ENCODE measurements at places on chromosomes 7 and 10.

GRCh38 chr7:100801833-100802568, 25.3 kb downstream of the EPHB4 start:
- peak; percentile 89 for DNase-seq

GRCh38 chr7:650339-651031, 76.0 kb upstream of the DNAAF5 start:
- DNase-seq: no peak

- DNase-seq: no peak
These were observed 4.8 kb downstream of the FAM241B start for GRCh38 chr10:69634759-69635425.

DNA sequence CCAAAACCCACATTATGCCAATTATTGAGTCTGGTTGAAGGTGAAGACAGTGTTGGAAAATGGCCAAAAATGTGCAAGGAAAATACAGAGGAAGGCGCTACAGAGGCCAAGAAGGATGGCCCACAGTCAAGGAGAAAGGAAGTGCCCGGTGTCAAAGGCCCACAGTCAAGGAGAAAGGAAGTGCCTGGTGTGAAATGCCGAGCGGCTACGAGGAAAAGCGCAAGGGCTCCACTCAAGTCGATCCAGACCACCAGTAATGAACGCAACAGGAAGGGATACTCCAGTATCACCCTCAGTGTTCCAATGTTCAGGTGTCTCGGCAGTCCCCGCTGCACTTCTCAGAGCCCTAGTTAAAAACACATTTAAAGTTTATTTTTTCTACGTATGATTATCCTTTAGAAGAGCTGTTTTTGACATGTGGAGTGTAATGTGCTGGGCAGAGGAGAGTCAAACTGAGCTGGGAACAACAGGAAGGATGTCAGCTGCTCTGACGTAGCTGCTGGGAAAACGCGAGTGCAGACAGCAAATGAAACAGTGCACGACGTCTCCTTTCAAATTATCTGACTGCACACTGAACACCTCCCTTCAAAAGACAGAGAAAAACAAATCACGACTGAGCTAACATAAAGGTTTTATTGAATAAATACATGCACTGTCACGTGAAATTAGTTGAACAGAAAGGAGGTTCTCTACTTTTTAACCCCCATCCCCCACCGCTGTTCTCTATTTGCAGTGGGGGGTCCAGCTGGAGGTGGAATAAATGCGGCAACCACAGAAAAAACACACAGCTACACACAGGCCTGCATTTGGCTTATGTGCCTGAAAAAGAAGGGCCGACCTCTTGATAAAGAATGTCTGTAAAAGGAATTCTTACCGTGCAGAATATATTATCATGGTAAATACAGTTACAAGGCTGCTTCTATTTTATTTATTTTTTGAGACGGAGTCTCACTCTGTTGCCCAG, 26.1 kb upstream of the NCAPG2 start:
- no peak for DNase-seq

- DNase-seq: no peak
These were observed 35.4 kb downstream of the RGS10 start for GRCh38 chr10:119507115-119507514.

GRCh38 chr10:77116904-77117303, 520.7 kb downstream of the KCNMA1 start:
- DNase-seq: no peak

DNA sequence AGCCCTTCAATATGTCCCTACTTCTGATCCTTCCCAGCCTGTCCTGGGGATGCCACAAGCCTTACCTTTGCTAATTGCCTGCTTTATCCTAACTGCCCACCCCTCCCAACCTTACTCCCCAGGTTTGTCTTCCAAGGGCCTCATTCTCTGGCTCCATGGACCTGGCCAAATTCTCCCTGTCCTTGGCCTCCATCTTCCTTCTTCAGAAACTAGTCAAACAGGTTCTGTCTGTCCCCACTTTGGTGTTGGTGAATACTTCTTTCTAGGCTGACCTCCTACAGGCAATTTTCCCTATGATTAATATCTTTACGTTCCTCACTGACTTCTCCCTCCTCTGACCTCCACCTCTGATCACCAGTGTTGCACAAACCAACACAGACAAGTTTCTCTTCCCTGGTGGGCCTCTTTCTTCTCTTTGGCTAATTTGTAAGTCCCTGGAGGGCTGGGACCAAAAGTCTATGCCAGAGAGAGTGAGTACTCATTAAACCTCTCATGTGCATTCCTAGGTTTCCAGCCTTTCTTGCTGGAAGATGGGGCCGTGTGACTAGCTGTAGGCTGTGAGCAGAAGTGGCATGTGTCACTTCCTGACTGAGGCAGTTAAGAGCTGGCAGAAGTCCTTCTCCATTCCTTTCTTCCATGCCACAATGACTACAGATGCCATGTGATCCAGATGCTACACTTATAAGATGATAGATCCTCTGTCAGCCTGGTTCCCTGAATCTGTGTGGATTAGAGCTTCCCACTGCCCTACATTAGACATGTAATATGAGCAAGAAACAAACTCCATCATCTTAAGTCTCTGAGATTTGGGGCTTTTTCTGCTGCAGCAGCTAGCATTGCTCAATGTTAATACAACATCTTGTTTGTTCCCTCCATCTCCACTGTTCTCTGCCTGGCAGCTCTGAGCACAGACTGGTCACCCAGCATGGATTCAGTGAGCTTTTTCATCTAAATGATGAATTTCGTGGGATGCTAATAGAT, 382.7 kb downstream of the RPS24 start:
- DNase-seq: peak; percentile 89

DNA sequence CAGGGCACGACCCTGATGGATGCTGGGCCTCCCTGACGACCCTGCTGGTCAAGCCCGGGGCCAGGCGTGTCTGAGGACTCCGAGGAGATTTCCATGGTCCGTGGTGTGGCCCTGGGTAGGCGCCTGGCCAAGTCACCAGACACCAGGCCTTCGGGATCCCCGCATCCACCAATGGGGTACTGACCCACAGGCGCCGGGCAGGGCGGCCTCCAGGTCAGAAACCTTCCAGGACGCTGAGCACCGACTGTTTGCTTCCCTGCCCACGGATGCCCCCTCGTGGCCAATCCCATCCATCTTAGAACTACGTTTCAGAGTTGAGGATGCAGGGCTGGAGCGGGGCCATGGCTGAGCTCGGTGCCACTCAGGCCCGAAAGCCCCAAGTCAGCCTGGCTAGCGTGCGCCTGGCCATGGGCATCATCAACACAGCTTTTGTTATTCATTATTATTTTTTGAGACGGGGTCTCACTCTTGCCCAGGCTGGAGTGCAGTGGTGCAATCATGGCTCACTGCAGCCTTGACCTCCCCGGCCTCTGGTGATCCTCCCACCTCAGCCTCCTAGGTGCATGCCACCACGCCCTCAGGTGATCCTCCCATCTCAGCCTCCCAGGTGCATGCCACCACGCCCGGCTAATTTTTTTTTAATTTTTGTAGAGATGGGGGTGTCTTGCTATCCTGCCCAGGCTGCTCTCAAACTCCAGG, 7.1 kb upstream of the AMZ1 start:
- peak; percentile 62 for DNase-seq

DNA sequence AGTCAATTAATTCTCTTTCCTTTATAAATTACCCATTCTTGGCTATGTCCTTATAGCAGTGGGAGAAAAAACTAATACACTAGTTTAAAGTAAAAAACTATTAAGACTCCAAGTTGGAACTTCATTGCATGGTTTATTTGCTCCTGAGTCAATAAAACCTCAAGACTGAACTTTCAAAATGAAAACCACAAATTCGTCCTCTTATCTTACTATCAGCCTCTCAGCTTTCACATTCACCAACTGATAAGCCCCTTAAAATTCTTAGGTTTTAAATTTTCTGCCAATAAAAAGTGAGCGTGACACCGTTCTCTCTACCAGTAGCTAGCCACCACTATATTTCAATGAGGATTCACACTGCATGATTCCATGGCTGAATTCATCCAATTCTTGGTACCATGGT, 346.4 kb upstream of the NPSR1 start:
- no peak for DNase-seq

DNA sequence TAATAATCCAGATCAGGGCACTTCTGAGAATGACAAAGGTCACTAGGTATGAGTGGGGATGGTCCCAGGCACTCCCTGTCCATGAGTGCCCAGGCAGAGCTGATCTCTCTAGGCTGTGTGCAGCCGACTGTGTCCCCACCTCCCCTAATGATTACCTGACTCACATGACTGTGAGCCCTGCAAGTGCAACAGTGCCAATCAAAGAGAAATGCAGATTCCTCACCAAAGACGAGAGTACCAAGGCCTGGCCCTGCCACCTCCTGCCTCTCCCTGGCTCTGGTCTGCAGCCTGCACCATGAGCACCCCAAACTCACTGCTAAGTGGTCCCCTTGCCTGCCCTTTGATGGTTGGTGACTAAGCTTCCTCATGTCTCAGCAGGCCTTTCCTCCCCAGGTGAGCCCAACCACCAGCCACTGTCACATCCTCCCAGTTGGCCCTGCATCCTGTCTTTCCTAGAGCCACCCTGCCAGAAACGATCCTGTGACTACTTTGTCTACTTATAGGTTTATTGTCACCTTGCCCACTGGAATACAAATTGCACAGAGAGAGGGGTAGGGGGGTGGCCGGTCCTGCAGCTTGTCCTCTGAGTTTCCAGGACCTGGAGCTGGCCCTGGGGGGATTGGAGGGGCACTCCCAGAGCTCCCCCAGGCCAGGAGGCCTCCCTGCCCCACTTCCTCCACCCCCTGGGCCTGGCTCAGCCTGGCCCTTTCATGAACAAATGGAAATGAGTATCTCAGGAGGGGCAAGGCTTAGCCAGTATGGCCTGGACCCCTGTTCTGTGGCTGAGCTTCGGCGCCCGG, 22.4 kb upstream of the GDF10 start:
- DNase-seq: no peak

DNA sequence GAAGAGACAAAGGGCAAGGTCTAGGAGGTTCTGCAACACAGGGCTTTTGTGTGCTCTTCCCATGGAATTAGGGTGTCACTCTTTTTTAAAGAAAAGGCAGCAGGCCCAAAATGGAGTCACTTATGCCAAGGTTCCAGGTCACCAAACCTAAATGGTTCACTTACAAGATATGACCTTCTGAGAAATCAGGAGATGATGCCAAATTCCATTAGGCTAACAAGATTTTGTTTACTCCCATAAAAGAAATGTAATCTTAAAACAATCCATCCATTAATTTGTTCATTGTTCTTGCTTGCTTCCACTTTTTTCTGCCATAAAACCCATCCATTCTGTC, 158.1 kb downstream of the SNX13 start:
- DNase-seq: no peak

GRCh38 chr7:158534598-158534997, 53.0 kb downstream of the PTPRN2 start:
- DNase-seq: no peak

DNA sequence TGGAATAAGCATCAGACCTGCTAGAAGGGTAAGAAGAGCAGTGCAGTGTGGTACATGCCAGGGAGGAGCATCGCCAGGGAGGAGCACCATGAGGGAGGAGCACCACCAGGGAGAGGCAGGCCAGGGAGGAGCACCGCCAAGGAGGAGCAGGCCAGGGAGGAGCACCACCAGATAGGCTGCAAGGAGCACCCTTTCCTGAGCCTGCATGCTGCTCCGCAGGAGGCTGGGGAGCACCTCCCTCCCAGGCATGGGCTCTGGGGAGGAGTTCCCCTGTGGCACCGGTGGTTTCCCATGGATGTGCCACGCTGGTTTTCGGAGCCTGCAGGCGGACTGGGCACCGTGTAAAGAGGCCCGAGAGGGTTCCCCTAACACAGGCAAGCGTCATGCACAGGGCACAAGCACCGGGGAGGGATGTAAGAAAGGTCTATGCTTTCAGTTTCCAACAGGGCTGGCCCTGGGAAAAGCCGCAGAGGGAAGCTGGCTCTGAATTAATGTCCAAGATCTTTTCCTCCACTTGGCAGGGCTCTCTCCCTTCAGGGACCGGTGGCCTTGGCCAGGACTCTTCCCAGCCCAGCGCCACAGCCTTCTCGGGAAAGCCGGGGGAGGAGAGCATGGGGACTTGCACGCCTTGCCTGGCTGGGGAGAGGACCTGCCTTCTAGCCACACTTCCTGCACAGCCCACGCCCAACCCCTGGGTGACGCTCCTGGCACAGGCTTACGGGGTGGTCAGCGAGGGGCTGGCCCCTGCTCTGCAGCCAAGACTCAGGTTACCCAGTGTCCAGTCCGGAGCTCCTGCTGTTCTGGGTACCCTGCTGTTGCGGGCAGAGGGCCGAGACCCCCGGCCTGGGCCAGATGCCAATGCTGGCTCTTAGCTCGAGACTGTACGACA, 11.5 kb upstream of the GPER1 start:
- no peak for DNase-seq

DNA sequence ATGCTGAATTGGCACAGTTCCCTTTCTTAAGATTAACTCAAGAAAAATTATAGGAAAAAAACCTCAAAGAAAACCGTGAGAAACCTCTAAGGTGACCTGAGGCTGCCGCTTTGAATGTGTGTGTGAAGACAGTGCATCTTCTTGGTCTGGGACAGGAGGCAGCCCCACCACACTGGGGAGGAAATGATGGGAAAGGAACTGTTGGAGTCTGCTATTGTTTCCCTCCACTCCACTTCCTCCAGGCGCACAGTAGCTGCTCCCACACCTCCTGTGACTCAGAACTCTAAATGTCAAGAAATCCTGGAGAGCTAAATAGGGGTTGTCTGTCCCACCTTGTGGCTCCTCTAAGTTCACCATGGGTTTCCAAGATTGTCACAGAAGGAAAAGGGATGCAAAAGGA, 179.4 kb downstream of the PDE1C start:
- DNase-seq: no peak

DNA sequence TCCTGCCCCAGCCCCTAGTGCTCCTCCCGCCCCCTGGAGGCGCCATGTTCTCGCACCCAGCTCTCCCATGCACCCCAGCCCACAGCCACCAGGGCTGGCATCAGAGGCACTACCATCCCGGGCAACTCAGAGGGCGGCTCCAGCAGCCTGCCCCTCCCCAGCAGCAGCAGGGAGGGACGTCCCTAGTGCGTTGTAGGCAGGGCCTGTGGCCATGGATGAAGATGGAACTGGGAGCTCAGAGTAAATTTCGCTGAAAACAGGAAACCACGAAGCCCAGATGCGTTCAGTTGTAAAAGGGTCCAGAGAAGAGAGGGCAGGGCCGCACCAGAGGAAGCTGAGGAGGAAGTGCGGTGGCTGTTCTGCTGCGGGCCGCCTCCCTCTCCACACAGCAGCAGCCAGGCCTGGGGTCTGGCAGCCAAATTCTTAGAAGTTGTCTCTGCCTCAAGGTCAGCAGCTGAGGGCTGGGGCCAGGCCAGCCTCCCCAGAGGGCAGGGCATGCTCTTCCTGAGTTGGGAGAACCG, 24.6 kb downstream of the VSIR start:
- DNase-seq: peak; percentile 15

- no peak for DNase-seq
These were observed 19.3 kb downstream of the GFRA1 start for GRCh38 chr10:116253716-116254115.

Measured in fibroblast of skin of back (primary cell).